ENCODE measurements at places on chromosomes 11 and 22. TPM values are rescaled to one million over a fixed set of nuclear protein-coding genes. Genes with fewer than 3 reads are reported as not detected.

DNA sequence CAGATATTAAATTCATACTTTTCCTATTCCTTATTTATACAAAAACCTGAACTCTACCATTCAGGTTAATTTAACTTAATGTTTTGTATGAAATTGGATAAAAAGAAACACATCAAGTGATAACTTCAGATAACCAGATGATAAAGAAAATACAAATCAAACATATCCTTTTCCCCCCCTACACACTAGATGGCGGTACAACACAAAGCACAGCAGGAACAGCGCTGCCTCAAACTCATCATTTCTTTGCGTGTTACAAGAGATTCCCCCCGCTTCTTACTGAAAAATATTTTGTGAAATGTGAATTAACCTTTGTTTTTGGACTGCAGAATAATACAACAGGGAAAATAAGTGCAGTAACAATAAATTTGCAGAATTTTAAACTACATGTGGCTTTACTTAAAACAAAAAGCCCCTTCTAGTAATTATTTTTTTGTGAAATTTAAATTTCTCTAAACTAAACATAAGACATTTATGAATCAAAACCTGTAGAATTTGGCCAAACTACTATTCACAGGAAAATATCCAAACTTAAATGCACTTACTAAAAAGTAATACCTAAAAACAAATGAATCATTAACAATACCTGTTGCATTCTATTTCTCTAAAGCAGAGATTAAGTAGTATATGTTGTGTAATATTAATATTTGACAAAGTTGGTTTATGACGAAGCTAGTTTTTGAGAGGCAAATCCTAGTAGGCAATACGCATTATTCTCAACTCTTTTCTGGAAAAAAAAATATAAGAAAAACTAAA is 74.4 kb downstream of the ARHGAP32 start:
- peak; percentile 77 for DNase-seq

The TMEM191B gene
- polyA plus RNA-seq = 1.0 TPM

- peak; percentile 95 for DNase-seq
These were observed 13.5 kb upstream of the MYEOV start for GRCh38 chr11:69280451-69280850.

GRCh38 chr11:128201801-128202200 is 385.6 kb downstream of the ETS1 start:
- no peak for DNase-seq

DNA sequence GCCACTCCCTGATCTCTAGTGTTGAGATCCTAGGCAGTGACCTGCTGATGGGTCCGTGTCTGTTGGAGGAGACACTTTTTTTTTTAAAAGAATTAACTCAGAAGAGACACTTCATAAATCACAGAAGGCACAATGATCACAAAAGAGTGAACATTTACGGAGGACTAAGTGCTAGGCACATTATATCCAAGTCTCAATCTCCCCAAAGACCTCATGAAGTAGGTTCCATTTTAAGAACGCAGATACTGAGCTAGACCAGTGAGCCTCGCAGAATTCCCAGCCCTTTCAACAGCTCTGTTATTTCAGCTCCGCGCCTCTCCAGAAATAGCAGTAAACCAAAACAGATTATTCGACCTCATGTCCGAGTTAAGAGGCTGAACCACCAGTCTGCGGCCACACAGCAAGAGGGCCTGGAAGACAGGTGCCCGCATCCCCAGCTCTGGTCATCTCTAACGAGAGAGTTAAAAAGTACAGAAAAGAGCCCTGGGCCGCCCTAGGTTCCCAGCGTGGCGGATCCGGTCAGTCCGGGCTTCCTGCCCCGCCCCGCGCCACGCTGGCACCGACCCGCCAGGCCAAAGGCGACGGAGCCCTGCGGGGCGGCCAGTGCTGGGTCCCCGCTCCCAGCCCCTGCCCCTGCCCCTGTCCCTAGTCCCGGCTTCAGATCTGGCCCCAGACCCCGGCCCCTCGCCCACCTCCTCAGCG is 612 bp downstream of the XBP1 start:
- DNase-seq = peak; percentile 83

GRCh38 chr22:50274311-50274710 is 4.1 kb upstream of the MAPK11 start:
- DNase-seq = peak; percentile 71

The ZNF214 gene
- polyA plus RNA-seq = 1.3 TPM

DNA sequence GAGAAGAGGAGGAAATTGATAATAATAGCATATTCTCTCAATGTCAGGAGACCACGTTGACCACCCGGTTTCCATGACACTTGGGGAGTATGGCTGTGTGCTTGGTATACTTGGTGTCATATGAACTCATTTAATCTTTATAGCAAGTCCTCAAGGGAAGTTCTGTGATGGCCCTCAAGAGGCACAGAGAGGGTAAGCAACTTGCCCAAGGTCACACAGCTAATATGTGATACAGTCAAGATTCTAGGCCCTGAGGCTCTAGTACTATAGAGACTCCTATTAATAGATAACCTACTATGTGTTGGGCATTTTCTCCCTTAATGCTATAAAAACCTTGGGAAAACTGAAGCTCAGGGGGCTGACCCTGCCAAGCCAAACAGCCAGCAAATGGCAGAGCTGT is 10.6 kb upstream of the CACNG2 start:
- no peak for DNase-seq

The HBG1 gene
- not detected for polyA plus RNA-seq

DNA sequence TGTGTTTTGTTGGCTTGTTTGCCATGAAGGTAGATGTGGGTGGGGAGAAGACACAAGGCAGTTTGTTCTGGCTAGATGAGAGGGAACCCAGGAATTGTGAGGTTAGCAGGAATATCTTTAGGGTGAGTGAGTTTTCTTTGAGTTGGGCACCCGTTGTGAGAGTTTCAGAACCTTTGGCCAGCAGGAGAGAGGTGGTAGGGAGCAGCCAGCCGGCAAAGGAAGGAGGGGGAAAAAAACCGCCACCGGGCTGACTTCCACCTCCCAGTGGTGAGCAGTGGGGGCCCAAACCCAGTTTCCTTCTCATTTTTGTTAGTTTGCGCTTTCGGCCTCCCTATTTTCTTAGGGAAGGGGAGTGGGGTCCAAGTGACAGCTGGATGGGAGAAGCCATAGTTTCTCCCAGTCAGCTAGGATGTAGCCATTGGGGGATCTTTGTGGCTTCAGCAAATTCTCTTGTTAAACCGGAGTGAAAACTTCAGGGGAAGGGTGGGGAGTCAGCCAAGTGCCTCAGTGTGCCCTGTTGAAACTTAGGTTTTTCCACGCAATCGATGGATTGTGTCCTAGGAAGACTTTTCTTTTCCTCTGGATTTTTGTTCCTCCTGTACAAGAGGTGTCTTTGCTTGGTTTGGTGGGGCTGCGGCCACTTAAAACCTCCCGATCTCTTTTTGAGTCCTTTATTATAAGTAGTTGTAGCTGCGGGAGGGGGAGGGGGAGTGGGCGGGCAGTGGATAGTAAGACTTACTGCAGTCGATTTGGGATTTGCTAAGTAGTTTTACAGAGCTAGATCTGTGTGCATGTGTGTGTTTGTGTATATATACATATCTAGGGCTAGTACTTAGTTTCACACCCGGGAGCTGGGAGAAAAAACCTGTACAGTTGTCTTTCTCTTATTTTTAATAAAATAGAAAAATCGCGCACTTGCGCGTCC is 1.1 kb upstream of the GCAT start:
- peak; percentile 86 for DNase-seq

DNA sequence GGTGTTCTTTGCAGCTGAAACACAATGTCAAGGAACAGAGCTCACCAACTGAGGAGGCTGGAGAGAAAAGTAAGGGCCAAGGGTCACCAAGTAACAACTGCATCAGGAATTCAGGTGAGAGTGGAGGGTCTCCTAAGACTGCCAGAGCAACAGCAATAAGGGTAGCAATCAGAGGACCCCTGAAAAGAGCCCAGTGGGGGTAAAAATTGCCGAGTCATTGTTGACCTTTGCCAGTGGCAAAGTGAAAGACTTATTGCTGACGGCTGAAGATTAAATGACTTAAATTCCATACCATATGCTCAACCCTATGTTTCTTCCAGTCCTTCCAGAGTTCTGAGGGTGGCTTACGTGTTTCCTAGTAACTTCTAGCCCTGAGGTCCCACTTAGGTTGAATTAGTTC is 51.9 kb upstream of the ARHGAP42 start:
- no peak for DNase-seq

GRCh38 chr11:60447846-60448245 is 7.8 kb upstream of the MS4A1 start:
- no peak for DNase-seq

GRCh38 chr11:119627286-119627685 is 101.7 kb downstream of the NECTIN1 start:
- DNase-seq = no peak

Measured in GM23248 (cell line).